Upper lobe of right lung (tissue), 1 donor: ENCODE measurements at places on chromosomes 12 and 14. TPM values are rescaled to one million over a fixed set of nuclear protein-coding genes. Genes with fewer than 3 reads are reported as not detected.

- DNase-seq, result no peak
- no peak overlapping the region for H3K27ac ChIP-seq
- no peaks in the 10 kb centered on the region for H3K27me3 ChIP-seq
- no peaks in the 10 kb centered on the region for H3K4me1 ChIP-seq
These were observed 137.3 kb downstream of the CACNA1C start for GRCh38 chr12:2190085-2190484.

DNA sequence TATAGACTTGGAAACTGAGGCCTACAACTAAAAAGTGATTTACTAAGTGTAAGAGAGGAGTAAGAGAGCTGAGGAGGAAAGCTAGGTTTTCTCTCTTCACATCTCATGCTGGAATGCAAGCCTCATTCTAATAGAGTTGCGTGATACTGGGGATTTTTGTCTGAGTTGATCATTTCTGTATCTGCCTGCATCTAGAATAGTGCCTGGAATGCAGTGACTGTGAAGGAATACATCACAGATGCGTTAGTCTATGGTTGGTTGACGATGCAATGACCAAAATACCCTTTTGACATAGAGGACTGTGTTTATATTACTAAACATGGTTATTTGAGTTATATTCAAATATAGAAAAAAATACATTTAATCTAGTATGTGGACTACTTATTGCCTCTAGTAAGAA lies 9.2 kb upstream of the TMEM117 start:
- H3K4me3 ChIP-seq, result no peak overlapping the region
- no peaks in the 10 kb centered on the region for H3K36me3 ChIP-seq
- H3K27me3 ChIP-seq, result peaks cover 1% of the 10 kb centered on the region
- no peaks in the 10 kb centered on the region for H3K4me1 ChIP-seq
- no peak for DNase-seq

DNA sequence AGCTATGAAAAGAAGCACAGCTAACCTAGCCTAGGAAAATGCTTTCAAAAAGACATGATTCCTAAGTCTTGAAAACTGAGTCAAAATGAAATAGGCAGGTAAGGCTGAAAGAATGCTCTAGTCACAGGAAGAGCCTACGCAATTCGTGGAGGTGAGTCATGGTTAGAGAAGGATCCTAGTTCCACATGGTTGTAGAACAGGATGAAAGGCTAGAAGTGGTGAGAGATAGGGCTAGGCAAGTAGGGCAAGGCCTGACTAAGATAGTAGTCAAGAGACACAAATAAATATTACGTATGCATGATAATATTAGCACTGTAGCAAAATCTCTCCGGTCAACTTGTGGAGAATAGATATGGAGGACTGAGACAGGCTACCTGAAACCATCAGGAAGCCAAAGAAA lies 47.2 kb downstream of the PLCZ1 start:
- H3K27me3 ChIP-seq, result no peaks in the 10 kb centered on the region
- H3K27ac ChIP-seq, result no peak overlapping the region
- no peak for DNase-seq
- no peaks in the 10 kb centered on the region for H3K36me3 ChIP-seq
- no peaks in the 10 kb centered on the region for H3K4me1 ChIP-seq
- H3K4me3 ChIP-seq, result no peak overlapping the region

DNA sequence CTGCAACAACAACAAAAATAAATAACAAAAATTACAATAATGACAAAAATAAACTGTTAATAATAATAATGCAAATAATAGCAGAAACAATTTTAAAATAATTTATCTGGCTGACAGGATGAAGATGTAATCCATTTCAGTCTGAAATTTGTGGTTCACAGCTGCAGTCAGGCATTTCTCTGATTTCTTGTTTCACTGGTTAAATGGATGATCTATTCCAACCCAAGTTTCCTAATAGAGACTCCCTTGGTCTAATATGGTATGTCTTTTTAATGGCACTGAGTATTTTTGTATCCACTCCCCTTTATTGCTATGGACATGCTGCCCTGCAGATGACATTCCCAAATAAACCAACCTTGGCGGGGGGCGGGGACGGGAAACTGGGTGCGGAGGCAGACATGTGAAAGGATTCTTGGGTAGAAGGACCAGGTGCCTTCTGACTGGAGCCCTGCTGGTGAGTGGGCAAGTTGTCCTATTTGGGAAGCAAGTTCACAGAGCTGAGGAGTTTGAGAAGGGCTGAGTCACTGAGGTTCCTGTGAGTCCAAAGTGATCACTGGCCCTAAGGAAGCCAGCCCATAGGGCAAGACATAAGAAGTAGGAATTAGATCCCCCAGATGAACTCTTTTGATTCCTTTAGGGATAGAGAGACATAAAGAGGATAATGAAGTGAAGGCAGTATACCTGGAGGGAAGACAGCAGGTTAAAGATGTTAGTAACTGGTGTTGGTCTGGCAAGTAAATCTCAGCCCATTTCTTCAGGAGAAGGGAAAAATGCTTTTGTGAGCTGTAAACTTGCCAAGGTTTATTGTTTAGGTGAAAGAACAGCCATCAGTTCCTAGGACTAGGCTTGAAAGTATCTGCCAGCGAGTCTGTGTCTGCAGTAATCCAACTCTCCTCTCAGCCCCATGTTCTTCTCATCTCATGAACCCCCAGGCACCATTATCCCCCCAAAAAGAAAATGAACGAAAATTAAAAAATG lies 14.5 kb downstream of the FOXG1 start:
- no peak overlapping the region for H3K4me3 ChIP-seq
- no peak overlapping the region for H3K27ac ChIP-seq
- H3K4me1 ChIP-seq, result no peaks in the 10 kb centered on the region
- no peaks in the 10 kb centered on the region for H3K36me3 ChIP-seq
- peaks cover 95% of the 10 kb centered on the region for H3K27me3 ChIP-seq
- no peak for DNase-seq

DNA sequence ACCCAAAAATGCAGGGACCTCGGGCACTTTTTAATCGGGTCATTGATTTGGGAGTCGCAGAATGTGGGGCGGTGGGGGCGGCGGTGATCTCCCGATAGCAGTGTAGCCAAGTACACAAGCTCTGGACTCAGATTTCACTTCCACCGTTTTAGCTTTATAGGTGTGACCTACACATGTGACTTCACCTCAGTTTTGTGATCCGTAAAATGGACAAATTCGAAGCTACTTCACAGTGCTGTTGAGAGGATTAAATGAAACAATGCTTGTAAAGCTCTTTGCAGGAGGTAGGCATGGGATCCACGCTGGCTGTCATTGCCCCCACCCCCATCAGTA lies 478 bp downstream of the RITA1 start:
- H3K27me3 ChIP-seq, result no peaks in the 10 kb centered on the region
- no peak for DNase-seq
- peak overlapping the region; percentile 79 for H3K4me3 ChIP-seq
- H3K36me3 ChIP-seq, result peaks cover 8% of the 10 kb centered on the region

DNA sequence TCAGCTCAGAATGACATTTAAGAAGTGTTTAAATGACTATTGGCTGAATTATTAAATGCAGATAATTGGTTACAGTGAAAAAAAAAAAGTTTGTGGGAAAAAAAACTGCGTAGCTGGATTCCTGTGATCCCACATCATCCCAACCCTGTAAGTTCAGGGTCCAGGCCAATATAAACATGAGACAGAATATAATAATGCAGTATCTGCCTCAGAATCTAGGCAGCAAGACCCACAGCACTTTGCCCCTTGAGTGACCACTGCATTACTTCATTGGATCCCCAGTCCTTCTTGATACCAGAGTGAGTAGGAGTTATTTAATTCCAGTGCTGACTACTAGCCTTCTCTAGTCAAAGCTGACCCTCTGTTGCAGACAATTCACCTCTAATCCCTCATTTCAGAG lies 272.6 kb downstream of the CCER1 start:
- no peaks in the 10 kb centered on the region for H3K27me3 ChIP-seq
- no peaks in the 10 kb centered on the region for H3K4me1 ChIP-seq

DNA sequence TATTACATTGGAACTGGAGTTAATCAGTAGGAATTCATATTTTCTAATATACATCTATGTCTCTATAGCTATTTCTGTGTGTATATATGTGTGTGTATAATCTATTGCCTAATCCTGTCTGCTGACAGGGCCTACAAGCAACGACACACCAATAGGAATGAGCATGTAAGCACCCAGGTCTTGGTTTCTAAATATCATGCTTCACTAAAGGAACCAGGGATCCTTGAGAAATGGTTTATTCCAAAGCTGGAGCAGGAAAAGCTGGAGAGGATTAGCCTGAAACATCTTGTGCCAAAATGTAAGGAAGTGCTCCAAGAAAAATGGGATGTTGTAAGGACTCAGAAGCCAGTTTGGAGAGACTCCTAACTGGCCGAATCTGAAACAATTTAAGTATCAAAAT lies 29.3 kb upstream of the LGALS3 start:
- DNase-seq, result no peak
- H3K4me1 ChIP-seq, result peaks cover 67% of the 10 kb centered on the region
- H3K36me3 ChIP-seq, result no peaks in the 10 kb centered on the region
- no peaks in the 10 kb centered on the region for H3K27me3 ChIP-seq
- H3K4me3 ChIP-seq, result no peak overlapping the region
- peak overlapping the region; percentile 70 for H3K27ac ChIP-seq

GRCh38 chr12:57545809-57546437 lies 1.1 kb downstream of the DCTN2 start:
- H3K27me3 ChIP-seq, result peaks cover 27% of the 10 kb centered on the region
- peak overlapping the region; percentile 87 for H3K27ac ChIP-seq
- peak; percentile 16 for DNase-seq
- peaks cover 13% of the 10 kb centered on the region for H3K4me1 ChIP-seq
- H3K36me3 ChIP-seq, result peaks cover 18% of the 10 kb centered on the region

GRCh38 chr12:4118017-4118510 lies 155.5 kb upstream of the CCND2 start:
- peaks cover 8% of the 10 kb centered on the region for H3K4me1 ChIP-seq
- no peak overlapping the region for H3K27ac ChIP-seq
- H3K27me3 ChIP-seq, result no peaks in the 10 kb centered on the region
- no peak for DNase-seq
- H3K4me3 ChIP-seq, result no peak overlapping the region

- no peak for DNase-seq
- H3K27ac ChIP-seq, result no peak overlapping the region
- H3K27me3 ChIP-seq, result no peaks in the 10 kb centered on the region
- peaks cover 25% of the 10 kb centered on the region for H3K4me1 ChIP-seq
- H3K4me3 ChIP-seq, result no peak overlapping the region
These were observed 26.4 kb downstream of the PPTC7 start for GRCh38 chr12:110556705-110557104.

DNA sequence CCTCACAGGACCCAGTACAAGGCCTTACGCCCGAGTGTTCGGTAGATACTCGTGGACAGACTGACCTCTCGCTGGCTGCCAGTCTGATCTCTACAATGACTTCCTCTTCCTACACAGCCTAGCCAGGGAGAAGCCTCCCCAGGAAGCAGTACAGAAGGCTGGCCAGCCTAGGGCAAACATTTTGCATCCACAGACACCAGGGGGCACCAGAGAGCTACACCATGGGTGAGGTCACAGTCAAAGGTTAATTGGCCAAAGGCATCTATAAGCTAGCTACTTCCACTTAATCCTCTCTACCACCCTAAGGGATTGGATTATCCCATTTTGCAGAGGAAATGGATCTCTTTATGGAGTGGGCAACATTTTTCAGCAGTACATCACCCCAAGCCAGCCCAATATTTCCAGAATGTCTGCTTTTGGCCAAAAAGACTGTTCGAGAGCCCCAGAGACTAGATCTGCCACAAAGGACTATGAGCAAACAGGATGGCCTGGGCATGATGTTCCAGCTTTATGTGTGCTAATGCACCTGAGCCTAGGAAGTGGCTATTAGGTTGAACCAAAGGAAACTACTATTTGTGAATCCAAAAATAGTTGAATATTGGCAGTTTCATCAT lies 14.6 kb upstream of the PNMA1 start:
- H3K4me3 ChIP-seq, result no peak overlapping the region
- no peaks in the 10 kb centered on the region for H3K27me3 ChIP-seq
- H3K27ac ChIP-seq, result peak overlapping the region; percentile 48
- peaks cover 35% of the 10 kb centered on the region for H3K4me1 ChIP-seq
- H3K36me3 ChIP-seq, result peaks cover 91% of the 10 kb centered on the region

DNA sequence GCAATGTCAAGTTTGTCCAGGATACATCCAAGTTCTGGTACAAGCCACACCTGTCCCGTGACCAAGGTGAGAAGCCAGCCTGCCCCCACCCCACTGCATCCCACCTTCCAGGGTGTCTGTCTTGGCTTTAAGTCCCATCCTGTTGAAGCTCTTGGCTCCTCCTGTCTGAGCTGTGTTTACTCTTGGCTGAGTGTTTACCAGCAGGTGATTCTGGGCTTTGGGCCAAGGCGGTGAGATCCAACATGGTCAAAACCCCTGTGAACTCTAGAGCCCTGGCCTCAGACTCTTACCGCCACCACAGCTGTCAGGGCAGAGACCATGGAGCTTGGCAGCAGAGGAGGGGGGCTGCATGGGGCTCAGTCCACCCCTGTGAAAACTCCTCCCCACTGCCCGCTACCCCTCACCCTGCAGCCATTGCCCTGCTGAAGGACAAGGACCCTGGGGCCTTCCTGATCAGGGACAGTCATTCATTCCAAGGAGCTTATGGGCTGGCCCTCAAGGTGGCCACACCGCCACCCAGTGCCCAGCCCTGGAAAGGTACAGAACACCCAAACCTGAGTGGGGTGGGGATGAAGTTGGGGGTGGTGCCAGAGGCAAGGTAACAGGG lies 11.6 kb downstream of the TNS2 start:
- peak; percentile 88 for DNase-seq
- peaks cover 46% of the 10 kb centered on the region for H3K4me1 ChIP-seq
- H3K4me3 ChIP-seq, result no peak overlapping the region
- peak overlapping the region; percentile 60 for H3K27ac ChIP-seq
- peaks cover 89% of the 10 kb centered on the region for H3K36me3 ChIP-seq
- no peaks in the 10 kb centered on the region for H3K27me3 ChIP-seq

The TC2N gene
- 56.7 TPM for total RNA-seq

The KRT82 gene
- total RNA-seq, result not detected

The GPR68 gene
- total RNA-seq, result 6.3 TPM

The KRT8 gene
- 223 TPM for total RNA-seq
